ENCODE measurements at places on chromosomes 2 and 18. TPM values are rescaled to one million over a fixed set of nuclear protein-coding genes. Genes with fewer than 3 reads are reported as not detected.

Gene PSMA8
- 3.3 TPM for total RNA-seq

GRCh38 chr2:9336576-9337314, 86.6 kb downstream of the ITGB1BP1 start:
- H3K36me3 ChIP-seq = no peaks in the 10 kb centered on the region
- H3K4me1 ChIP-seq = peaks cover 7% of the 10 kb centered on the region
- no peaks in the 10 kb centered on the region for H3K27me3 ChIP-seq

Gene OSBPL1A
- total RNA-seq = 4.0 TPM

GRCh38 chr2:24315669-24316068, 44.7 kb downstream of the ITSN2 start:
- no peak overlapping the region for H3K4me3 ChIP-seq
- no peak overlapping the region for H3K27ac ChIP-seq
- no peak for DNase-seq
- peaks cover 26% of the 10 kb centered on the region for H3K4me1 ChIP-seq
- no peaks in the 10 kb centered on the region for H3K27me3 ChIP-seq
- H3K36me3 ChIP-seq = peaks cover 9% of the 10 kb centered on the region

DNA sequence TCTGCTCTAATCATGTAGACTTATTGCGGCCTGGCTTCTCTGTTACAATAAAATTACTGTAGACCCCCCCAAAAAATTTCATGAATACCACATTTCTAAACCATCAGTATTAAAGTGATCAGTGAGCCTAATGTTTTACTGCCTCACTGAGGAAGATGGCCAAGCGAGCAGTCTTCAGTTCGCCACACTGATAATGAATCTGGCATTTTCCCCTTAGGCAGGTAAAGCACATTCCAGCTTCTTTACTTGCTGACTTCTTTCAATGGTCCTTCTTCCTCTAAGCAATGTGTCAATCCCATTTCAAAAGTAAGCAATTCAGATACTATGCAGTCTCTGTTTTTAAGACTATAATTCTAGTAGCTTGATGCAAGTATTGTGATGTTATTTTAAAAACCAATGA, 137.6 kb downstream of the LAMA1 start:
- no peak for DNase-seq
- no peaks in the 10 kb centered on the region for H3K36me3 ChIP-seq
- H3K4me1 ChIP-seq = no peaks in the 10 kb centered on the region
- no peaks in the 10 kb centered on the region for H3K27me3 ChIP-seq

Gene RAB3GAP1
- 28.5 TPM for total RNA-seq

DNA sequence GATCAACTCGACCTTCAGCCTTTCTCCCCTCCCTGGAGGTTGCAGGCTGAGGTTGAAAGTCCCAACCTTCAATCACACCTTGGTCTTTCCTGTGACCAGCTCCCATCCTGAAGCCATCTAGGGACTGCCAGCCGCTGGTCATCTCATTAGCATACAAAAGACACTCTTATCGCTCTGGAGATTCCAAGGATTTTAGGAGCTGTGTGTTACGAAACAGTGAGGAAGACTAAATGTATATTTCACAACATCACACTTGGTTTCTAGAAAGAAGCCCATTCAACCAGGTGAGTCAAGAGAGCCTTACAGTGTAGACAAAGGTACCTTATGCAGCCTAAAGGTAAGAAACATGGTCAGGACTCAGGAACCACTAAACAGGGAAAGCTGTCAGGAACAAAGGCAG, 126.4 kb downstream of the SH3BP4 start:
- H3K27me3 ChIP-seq = no peaks in the 10 kb centered on the region
- DNase-seq = no peak

Gene CMPK2
- 11.8 TPM for total RNA-seq

DNA sequence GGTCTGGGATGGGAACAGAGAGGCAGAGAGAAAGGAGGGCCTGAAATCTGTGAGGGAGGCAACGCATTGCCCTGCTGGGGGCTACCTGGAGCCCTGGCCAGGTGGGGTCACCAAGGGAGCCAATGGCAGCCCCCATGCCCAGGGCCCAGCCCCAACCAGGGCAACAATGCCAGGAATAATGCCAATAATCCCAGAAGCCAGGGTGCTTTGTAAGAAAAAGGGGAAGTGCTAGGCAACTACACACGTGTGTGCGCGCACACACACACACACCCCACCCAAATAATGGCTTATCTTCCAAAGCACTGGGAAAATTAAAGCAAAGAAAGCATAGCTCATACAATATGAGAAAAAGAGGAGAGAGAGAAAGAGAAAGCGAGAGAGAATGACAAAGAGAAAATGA, 7.0 kb upstream of the CLEC4F start:
- peak overlapping the region; percentile 90 for H3K27ac ChIP-seq
- peaks cover 4% of the 10 kb centered on the region for H3K36me3 ChIP-seq
- peaks cover 24% of the 10 kb centered on the region for H3K4me1 ChIP-seq
- H3K27me3 ChIP-seq = no peaks in the 10 kb centered on the region
- DNase-seq = no peak

GRCh38 chr2:99140860-99141109, 722 bp upstream of the C2orf15 start:
- no peaks in the 10 kb centered on the region for H3K27me3 ChIP-seq
- H3K27ac ChIP-seq = peak overlapping the region; percentile 88
- peaks cover 22% of the 10 kb centered on the region for H3K36me3 ChIP-seq
- no peak for DNase-seq
- H3K4me3 ChIP-seq = peak overlapping the region; percentile 93

DNA sequence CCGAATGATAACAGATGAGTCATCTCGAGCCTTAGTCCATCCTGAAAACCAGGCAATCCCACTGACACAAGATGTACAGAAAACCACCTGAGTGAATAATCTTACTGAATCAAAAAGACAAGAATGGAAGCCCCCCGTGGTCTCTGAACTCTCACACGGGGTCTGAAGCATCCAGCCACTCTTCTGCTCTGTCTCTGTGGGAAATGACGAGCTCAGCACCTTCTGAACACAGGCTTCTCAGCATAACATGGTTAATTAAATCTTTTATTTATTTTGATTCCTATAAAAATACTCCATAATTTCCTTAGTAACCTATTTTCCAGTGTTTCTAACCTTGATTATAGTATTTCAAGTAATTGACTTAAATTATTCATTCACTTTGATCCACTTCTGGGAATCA, 203.7 kb downstream of the TMEM163 start:
- DNase-seq = no peak
- no peak overlapping the region for H3K4me3 ChIP-seq
- no peaks in the 10 kb centered on the region for H3K36me3 ChIP-seq
- peaks cover 4% of the 10 kb centered on the region for H3K27me3 ChIP-seq
- no peaks in the 10 kb centered on the region for H3K4me1 ChIP-seq

Gene GAL3ST2
- total RNA-seq = 0.31 TPM

- no peaks in the 10 kb centered on the region for H3K36me3 ChIP-seq
- peaks cover 3% of the 10 kb centered on the region for H3K4me1 ChIP-seq
- H3K27me3 ChIP-seq = no peaks in the 10 kb centered on the region
- no peak overlapping the region for H3K27ac ChIP-seq
- no peak overlapping the region for H3K4me3 ChIP-seq
- DNase-seq = no peak
These were observed 63.5 kb downstream of the MYOM1 start for GRCh38 chr18:3156325-3156640.

DNA sequence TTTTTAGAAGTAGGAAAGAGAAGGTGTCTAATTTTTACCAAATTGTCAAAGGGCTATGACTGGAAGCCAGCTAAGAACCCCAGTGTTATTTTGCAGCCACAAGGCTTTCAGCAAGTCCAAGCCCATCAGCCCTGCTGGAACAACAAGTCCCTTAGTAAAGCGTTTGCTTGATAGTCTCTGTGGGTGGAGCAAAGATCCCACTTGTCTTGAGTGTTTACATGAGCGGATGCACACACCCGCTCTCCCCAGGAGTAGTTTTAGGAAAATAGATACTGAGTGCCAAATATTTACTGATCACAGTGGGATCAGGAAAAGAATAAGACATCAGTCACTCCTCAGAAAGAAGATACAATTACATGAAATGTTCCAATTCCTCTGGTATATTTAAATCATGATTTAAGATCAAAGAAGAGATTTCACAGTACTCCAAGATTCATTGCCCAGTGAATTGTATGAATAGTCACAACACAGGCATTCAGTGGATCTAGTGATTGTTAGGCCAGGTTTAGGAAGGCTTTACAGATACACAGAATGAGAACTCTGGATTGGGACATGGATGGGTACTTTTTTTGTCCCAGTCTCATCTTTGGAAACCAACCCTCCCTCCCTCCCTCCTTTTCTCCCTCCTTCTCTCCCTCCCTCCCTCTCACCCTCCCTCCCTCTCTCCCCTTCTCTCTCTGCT, 514.9 kb downstream of the PTPRM start:
- peaks cover 4% of the 10 kb centered on the region for H3K27me3 ChIP-seq
- H3K27ac ChIP-seq = no peak overlapping the region
- H3K36me3 ChIP-seq = no peaks in the 10 kb centered on the region
- no peak overlapping the region for H3K4me3 ChIP-seq
- no peaks in the 10 kb centered on the region for H3K4me1 ChIP-seq

DNA sequence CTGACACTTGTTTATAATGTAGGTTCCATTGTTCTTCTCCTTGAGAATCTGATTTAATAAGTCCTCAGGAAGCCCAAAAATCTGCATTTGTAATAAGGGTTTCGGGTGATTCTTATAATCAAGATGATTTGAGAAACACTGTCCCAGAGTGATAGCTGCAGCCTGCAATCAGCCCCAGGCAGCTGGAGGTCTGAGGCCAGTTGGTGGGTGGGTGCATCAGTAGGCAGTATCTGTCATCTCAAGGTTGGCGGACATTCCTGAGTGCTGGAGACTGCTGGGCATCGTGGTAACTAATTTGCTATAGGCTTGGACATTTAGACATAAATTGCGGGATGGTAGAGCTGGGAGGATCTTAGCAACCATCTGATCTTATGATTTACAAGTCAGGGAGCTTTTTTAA, 2.7 kb upstream of the IL18RAP start:
- no peak for DNase-seq
- H3K36me3 ChIP-seq = peaks cover 17% of the 10 kb centered on the region
- peaks cover 64% of the 10 kb centered on the region for H3K4me1 ChIP-seq
- no peak overlapping the region for H3K4me3 ChIP-seq
- no peaks in the 10 kb centered on the region for H3K27me3 ChIP-seq

GRCh38 chr18:59549503-59550173, 147.6 kb downstream of the CCBE1 start:
- H3K27me3 ChIP-seq = peaks cover 6% of the 10 kb centered on the region
- no peak for DNase-seq
- no peaks in the 10 kb centered on the region for H3K4me1 ChIP-seq

DNA sequence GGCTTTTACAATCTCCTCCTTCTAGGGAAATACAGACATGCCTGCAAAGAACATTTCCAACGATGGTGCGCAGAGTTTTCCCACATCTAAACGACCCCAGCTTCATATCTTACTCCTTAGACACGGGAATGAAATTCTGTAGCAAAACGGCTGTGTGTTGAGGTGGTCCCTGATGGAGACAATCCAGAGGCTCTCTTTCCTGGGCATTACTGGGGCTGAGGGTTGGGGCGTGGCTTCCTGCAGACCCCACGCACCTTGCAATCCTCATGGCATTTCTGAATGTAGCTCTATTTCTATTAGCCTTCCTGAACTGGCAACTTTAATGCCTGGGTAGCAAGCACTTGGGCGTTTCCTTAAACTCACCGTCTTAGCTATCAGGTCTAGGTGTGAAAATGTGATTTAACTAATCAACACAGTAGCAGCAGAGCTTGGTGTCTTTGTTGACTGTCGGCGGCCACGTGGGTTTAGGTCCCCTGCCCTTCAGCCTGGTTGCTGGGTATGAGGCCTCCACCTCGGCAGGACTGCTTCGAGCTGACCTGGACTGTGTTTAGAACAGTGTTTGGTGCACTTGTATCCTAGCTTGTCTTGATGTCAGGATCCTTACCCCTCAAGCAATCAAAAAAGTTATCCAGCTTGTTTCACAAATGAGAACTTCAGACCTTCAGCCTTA, 242.8 kb downstream of the GBX2 start:
- no peaks in the 10 kb centered on the region for H3K36me3 ChIP-seq
- no peak overlapping the region for H3K4me3 ChIP-seq
- no peaks in the 10 kb centered on the region for H3K4me1 ChIP-seq

DNA sequence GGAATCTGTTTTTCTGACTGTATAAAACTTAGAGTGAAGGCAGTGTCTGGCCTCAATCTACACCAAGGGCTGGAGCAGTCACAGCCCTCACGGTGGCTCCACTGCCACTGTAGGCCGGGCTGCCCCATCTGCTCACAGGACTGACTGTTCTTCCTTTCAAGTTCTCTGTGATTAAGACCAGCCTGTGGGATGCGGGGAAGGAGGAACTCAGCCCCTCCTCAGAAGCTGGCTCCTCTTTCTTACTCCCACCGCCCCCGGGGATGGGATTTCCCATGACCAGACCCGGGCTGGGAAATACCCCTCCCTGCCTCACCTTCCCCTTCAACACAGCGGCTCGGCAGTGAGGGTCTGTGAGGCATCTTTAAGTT, 106.0 kb downstream of the COPS8 start:
- no peaks in the 10 kb centered on the region for H3K4me1 ChIP-seq
- no peaks in the 10 kb centered on the region for H3K36me3 ChIP-seq
- H3K4me3 ChIP-seq = no peak overlapping the region
- H3K27ac ChIP-seq = no peak overlapping the region
- no peak for DNase-seq
- no peaks in the 10 kb centered on the region for H3K27me3 ChIP-seq

Gene IAH1
- total RNA-seq = 64.6 TPM

Gene RSAD2
- total RNA-seq = 10.0 TPM

Gene KANSL1L
- 2.6 TPM for total RNA-seq

- DNase-seq = no peak
- H3K4me1 ChIP-seq = no peaks in the 10 kb centered on the region
- H3K36me3 ChIP-seq = no peaks in the 10 kb centered on the region
- no peaks in the 10 kb centered on the region for H3K27me3 ChIP-seq
- H3K27ac ChIP-seq = no peak overlapping the region
- H3K4me3 ChIP-seq = no peak overlapping the region
These were observed 522.8 kb downstream of the MBD2 start for GRCh38 chr18:53701697-53702096.

DNA sequence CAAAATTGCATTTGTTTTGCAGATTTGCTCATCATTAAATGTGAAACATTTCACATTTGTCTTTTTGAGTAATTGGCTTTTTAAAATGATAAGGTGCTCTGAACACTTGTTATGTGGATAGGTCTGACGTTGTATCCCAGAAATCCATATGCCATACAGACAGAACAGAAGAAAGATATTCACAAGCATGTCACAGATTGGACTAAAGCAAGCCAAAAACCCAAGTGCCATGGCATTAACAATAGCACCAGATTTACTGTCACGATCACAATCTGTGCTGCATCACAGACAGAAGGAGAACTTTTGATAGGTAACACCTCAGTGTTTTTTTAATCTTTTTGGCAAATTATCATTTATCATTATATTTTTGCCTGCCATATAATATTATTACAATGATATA, 272.6 kb downstream of the ARHGAP15 start:
- no peak for DNase-seq
- H3K27ac ChIP-seq = no peak overlapping the region
- H3K4me1 ChIP-seq = peaks cover 29% of the 10 kb centered on the region
- peaks cover 17% of the 10 kb centered on the region for H3K36me3 ChIP-seq
- no peak overlapping the region for H3K4me3 ChIP-seq

Gene ZBTB7C
- total RNA-seq = not detected

Gene DAW1
- total RNA-seq = not detected
